ENCODE measurements at places on chromosomes 11 and 22.

GRCh38 chr11:18749681-18750319 lies 23.8 kb upstream of the IGSF22 start:
- no peak for DNase-seq

- no peak for DNase-seq
These were observed 67.5 kb downstream of the ARFGAP2 start for GRCh38 chr11:47109051-47109726.

DNA sequence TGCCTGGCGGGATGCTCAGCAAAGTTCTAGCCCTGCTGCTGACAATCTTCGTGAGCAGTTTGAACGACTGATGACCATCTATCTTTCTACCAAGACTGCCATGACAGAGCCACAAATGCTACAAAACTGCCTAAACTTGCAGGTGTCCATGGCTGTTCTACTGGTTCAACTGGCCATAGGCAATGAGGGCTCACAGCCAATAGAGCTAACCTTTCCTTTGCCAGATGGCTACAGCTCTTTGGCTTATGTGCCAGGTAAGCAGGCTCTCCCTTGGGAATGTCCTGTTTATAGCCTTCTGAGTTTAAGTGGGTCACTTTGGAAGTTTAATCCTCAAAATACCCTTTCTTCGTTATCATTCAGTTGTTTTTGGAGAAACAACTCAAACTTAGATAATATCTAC lies 20.1 kb downstream of the UBE4A start:
- no peak for DNase-seq

DNA sequence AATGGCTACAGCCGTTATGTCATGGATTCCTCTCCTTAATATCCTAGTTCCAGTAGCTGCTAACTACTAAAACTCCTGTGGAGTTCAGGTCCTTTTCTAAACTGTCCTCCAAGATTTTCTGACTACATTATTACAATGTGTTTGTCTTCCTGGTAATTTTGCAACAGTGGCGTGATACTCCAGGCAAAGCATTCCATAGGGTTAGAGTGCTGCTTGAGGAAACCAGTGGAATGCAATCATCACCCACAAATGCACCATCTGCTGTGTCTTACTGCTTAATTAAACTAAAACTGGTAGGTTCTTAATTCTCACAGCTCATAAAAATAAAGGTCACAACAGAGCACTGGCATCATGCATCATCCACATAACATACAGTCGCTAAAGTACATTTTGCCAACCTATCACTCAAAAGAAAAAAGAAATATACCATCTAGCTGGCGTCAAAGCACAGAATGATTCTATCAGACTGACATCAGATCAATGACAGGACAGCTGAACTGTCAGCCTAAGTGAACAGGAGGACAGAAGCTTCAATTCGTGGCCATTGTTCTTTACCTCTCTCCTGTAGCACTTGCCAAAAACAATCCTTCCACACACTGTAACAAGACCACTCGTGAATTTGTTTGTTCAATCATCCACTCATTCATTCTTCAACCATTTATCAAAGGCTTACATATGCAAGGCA lies 182.5 kb downstream of the CADM1 start:
- DNase-seq = no peak

DNA sequence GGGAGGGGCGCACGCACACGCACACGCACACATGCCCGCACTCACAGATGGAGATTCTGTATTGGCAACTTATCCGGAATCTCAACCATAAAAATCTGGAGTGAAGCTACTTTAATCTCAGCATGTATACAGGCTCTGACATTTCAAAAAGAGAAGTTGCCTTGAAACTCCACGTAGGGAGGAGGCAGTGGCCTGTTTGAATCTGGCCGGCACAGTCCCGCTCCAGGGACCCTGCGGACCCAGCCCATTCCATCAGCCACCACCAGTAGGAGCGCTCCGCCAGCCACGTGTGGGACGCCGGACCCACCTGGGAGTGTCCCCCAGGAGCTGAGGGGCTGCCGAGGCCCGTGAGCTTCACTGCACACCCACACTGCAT lies 1.9 kb upstream of the SYT8 start:
- no peak for DNase-seq

DNA sequence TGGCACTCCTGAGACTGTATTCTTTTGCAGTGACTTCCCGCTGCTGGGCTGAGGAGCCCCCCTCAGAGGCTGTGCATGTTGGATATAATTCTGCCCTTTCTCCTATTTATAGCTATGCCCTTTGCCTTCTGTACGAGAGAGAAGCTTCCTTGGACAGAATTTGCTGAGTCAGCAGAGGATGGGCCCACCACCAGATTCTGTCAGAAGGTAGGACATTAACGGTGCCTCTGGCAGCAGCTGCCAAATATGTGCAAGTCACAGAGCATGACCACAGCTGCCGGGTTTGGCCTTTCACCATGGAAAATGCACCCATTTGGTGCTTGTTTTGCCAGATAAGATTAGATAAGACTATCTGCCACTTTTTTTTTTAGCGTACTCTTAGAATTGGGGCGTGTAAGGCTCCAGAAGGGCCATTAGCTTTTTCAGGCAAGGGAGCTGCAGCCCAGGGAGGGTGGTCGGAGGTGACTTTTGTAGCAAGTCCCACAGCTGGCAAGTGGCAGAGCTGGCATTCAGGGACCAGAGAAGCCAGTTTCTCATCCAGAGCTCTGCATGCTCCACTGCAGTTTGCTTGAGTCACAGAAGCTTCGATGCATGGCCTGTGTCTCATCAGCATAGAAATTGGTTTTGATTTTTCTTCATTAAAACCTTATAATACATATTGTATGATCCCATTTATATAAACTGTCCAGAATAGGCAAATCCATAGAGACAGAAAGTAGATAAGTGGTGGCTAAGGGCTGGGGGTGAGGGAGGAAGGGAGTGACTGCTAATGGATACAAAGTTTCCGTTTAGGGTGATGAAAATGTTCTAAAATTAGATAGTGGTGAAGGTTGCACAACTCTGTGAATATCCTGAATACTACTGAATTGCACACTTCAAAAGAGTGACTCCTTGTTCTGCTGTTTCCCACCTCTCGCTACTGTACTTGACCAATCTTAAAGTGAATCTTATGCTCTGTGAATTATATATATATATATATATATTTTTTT lies 15.8 kb downstream of the UPB1 start:
- DNase-seq = no peak
